T-cell (primary cell): ENCODE measurements at places on chromosomes 3 and 15. TPM values are rescaled to one million over a fixed set of nuclear protein-coding genes. Genes with fewer than 3 reads are reported as not detected.

- no peak for DNase-seq
Observed at GRCh38 chr15:34206011-34206410, 3.9 kb downstream of the KATNBL1 start.

GOLGA8S gene
- 0.60 TPM for total RNA-seq

C3orf18 gene
- total RNA-seq, result 17.3 TPM

- DNase-seq, result no peak
Observed at GRCh38 chr3:33317963-33318709, 40.9 kb downstream of the FBXL2 start.

NR2E3 gene
- total RNA-seq, result not detected

CPLX3 gene
- not detected for total RNA-seq

DNA sequence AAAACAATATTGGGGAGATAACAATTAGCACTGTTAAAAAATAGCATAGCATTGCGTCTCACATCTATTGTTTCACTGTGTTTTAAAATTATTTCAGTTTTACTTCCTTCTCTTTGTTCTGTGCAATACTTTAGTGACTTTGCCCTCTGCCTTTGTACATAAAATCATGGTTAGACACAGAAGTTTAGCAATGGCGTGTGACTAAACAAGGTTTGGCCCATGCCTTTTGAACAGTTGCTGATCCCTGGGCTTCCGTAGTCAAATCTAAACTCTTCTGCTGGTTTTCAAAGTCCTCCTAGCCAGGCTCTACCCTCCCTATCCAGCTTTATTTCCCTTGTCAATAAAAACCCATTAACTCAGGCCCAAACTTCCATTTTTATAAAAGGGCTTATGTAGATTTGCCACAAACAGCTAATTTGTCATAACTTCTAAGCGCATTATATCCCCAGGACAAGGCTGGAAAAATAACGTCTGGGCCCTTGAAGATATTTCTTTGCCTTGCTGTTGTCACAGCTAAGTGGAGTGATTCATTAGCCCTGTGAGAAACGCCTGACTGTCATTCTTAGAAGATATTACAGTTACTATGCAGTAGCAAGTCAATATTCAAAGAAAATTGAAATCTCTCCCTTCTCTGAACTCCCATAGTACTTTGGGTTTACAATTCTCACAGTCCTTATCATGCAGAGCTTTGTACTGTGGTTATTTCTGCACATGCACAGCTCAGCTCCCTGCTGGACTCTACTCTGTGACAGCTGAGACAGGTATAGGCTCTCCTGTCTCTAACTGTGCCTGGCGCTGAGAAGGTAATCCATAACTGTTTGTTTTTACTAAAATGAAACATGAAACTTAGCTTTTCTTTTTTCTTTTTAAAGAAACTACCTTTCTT, 123.4 kb upstream of the SLC24A5 start:
- no peak for DNase-seq

DNA sequence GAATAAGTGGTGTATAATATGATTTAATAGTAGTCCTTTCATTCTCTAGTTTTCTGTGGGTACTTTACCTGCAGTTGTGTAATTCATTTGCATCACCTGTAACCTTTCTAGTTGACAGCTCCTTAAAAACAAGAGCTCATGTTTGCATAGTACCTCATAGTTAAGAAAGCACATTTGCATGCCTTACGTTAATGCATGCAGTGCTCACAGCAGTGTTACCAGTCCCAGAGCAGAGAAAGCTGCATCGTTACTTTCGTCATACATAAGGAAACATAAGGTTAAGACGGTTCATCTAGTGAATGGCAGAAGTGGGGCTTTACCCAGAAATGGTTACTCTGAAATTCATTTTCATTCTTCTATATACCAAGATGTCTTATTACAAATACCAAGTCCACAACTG, 111.3 kb downstream of the AKAP13 start:
- DNase-seq, result no peak

DNA sequence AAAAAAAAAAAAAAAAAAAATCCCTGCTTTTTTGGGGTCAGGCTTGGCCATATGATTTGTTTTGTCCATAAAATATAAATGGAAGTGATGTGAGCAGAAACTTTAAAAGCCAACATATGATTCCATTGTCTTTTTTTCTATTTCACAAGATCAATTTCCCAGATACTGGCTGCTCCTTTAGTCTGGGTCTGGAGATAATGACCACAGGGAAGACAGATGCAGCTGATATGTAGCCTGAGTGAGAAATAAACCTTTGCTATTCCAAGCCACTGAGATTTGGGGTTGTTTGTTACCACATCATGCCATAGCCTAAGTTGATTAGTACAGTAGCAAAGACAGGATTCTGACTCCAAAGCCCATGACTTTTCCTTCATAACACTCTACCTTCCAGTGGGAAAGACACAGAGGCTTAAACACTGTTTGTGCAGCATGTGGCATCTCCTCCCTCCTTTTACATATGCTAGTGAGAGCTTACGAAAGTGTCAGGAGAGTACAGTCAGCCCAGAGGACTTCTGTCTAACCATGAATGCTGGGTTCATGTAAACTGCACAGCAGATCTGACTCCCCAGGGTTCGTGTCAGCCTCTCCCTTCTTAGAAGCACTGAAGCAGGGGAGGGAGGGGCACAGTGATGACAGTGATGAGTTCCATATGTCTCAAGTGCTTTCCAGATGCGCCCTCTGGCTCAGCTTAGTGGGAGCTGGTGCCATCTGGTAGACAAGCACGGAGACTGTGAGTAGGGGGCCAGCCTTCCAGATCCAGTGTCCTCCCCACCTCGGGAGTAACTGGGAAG, 36.7 kb upstream of the SLC7A14 start:
- DNase-seq, result no peak

SLTM gene
- total RNA-seq, result 139 TPM

DNA sequence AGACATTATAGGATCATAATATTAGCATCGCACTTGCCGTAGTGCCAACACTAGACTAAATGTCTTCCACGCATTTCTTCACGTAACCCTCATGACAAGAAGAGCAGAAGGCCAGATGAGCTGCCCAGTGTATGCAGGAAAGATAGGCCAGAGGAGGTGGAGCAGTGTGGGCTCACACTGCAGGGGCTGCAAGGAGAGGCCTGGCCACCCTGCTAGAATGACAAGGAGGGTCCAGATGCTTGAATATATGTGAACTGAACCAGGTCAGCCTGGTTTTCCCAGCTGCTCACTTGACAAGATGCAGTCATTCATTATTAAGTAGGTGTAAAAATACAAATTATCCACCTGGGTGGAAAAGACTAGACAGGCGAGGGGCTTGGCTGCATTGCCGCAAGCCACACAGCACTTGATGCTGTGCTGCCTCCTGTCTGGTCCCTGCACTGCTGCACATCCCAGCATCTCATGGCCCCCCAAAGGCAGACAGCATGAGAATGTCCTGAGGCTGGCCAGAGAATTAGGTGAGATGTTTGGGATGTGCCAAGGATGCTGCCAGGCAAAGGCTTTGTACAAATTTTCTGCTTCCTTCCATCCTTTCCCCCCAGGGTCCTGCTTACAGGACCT, 115.2 kb downstream of the NTRK3 start:
- no peak for DNase-seq

DNA sequence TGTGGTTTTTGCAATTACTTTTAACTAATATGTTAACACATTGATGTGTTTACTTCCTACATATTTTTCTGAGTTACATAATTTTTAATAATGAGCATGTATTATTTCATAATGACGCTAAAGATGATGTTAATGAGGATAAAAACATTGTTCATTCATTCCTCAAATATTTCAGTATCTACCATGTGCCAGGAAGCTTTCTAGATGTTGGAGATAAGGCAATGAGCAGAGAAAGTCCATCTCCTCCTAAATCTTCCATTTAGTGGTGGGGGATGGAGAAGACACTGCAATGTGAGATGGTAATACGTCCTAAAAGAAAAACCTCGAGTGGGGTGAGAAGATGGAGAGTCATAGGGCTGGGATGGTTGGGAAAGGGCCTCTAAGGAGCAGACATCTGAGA, 132.7 kb downstream of the MYLK start:
- no peak for DNase-seq

DNA sequence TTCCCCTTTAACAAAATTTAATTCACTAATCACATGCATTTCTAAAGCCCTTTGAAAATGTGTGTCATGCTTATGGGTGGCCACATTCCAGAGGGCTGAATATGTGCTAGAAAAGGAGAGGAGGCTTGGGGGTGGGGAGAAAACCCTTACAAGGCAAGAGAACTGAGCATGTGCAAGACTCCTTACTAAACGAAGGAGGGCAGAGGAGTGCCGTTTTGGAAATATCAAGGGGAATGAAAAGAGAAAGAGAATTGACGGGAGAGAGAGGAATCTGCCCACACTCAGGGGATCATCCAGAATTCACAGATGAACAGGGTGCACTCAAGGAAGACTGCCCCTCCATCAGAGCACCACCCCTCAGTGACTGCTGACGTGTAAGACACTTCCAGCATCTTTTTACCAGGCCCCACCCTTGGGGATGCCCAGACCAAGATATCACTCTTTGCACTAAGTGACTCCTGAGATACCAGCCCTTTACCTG, 37.9 kb upstream of the TSC22D2 start:
- DNase-seq, result no peak

GADL1 gene
- total RNA-seq, result not detected

ADPRH gene
- 1.5 TPM for total RNA-seq

DNA sequence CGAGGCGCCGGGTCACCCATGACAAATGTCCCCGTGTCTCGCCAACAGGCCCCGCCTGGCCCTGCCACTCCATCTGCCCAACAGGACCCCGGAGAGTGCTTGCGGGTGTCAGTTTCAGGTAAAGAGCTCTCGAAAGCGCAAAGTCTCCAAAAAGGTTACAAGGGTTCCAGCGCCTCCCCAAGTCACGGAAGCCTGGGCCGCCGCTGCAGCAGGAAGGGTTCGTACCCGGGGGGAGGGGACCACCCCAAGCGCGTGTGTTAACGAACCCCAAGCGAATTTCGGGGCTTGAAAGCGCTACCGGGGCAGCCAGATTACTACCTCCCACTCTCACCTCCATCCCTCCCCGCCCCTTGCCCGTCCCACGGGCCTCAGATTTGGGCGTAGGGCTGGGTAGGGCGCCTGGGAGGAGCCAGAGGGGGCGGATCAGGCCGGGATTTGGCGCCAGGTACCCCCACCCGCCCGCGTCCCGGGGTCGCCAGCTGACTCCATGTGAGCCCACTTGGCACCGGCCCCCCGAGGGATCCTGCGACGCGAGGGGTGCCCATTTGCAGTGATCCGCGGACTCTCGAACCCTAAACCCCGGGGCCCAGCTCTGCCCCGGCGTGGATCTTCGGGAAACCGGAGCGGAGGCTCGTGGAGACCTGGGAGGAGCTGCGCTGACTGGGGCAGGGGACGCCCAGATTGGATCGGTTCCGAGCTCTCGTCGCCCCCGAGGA, 85.9 kb downstream of the NR2F2 start:
- DNase-seq, result no peak

MBD4 gene
- 58.4 TPM for total RNA-seq

DNA sequence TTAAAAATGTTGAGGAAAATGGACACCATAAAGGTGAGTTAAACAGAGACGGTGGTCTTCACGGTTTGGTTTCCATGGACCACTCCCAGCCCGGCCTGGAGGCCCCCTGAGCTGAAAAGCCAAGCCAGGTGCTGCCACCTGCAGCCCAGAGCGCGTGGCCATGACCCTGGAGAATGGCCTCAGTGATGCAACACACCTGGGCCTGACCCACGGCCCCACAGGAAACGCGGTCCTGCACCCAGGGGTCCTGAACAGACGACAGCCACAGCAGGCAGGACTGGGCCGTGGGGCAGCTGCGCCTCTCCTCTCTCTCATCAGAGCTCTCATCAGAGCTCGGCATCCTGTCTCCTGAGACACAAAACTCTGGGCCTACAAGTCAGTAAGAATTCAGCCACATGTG, 64.1 kb downstream of the NIPA2 start:
- DNase-seq, result no peak

GRCh38 chr15:52278636-52279367, 16.8 kb downstream of the MYO5C start:
- no peak for DNase-seq

DNA sequence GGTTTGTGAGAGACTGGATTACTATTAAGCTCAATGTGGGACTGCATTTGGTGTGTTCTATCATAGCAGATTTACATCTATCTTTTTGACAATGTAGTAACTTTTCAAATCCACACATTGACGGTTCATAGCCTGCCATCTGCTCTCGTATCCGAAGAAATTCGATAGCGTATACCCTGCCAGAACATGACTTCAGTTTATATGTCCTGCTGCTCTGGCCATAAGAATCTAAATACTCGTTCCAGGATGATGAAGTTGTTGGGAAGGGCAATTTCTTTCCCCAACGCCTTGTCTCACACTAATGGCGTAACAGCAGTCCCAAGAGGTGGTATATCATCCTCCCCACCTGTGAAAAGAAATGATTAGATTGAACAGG, 180.0 kb downstream of the LSAMP start:
- DNase-seq, result no peak

- no peak for DNase-seq
Observed at GRCh38 chr3:179321668-179322285, 1.1 kb upstream of the ZNF639 start.

GRCh38 chr15:68725736-68726135, 95.0 kb downstream of the ANP32A start:
- no peak for DNase-seq

DNA sequence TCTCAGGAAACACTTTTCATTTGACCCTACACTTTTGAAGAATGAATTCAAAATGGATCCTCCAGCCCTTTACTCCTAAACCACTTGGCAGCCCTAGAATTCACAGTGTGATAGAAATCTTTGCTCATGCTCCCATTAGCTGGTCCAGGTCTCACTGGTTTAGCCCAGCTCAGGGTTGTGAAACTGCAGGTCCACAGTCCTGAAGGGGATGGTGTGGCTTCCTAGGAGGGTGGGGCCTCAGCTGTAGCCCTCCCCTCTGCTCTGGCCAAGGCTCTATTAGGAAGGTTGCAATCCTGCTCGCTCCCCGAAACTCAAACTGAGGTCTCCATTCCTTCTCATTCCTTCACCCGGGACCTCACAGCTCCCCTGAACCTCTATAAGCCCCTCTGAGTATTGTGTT, 21.6 kb upstream of the TICRR start:
- no peak for DNase-seq

- DNase-seq, result no peak
Observed at GRCh38 chr3:25094932-25095685, 333.0 kb upstream of the RARB start.

DNA sequence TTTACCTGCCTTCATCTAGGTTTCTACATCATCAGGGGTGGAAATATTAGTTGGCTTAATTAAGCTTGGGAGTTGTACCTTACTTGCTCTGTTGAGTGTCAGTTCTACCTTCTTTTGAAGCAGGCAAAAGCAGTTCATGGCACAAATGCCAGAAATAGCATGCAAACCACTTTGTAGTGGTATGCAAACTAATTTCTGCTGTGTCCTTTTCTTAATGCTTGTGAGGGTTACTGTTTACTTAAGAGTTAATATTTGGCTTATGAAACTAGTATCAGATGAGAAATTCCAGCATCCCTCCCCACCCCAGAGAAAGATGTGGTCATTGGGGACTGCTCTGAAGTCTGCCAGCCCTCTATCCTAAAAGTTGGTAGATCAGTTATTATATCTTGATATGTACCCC, 7.1 kb downstream of the ATP2C1 start:
- no peak for DNase-seq

DNA sequence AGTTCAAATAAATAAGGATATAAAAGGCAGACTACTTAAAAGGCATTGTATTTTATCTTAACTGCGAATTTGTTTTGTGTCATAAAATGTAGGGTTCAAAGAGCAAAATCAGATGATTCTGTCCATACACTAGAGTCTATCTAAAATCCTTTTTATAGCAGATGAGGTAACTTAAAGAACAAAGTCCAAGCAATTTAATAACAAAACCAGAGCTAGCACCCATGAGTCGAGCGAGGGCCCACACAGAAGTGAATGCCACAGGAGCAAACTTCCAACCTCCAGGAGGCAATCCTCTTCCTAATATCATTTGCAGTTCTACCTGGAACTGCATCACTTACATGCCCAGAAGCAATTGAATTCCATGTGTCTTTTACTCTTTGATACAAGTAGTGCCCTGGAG, 35.4 kb upstream of the KBTBD8 start:
- no peak for DNase-seq
